ENCODE measurements at places on chromosomes 6 and 20.

- DNase-seq, result no peak
These were observed 37.2 kb downstream of the MGME1 start for GRCh38 chr20:18005990-18006364.

GRCh38 chr20:8234580-8234979, 102.5 kb downstream of the PLCB1 start:
- no peak for DNase-seq

- DNase-seq, result no peak
These were observed 2.7 kb downstream of the CALHM5 start for GRCh38 chr6:116514111-116514510.

DNA sequence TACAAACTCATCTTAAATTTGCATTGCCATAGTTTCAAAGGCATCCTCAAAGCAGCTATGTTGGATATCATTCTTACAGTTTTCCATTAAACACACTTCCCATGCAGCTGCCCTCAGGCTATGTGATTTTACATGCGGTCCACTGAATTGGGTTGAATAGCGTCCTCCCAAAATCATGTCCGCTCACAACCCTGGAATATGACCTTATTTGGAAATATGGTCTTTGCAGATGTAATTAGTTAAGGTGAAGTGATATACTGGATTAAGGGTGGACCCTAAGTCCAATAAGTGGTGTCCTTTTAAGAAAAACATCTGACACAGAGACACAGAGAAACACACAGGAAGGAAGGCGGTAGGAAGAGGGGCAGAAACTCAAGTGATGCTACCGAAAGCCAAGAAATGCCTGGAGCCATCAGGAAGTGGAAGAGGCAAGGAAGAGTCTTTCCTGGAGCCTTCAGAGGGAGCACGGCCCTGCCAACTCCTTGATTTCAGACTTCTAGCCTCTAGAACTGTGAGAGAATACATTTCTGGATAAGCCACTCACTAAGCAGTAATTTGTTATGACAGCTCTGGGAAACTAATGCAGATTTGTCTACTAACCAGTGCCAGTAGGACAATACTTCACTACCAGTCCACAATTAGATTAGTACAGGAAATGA, 42.7 kb upstream of the NHSL1 start:
- DNase-seq, result no peak

DNA sequence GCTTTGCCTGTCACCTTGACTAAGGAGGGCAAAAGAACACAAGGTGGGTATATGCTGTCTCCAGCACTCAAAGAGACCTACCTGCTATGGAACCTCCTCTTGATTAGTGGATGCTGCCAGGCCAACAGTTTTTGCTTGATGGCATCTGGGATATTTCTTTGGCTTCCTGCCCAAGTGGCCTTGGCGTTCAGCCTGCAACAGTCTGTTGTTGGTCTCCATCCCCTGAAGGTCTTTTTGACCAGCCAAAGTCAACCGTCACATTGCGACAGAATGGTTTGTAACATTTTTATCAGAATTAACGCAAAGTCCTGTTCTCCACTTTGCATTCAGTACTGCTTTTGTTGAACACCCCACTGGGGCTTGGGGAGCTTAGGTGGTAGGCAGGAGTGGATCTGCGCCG, 37.1 kb downstream of the SERPINB1 start:
- no peak for DNase-seq

DNA sequence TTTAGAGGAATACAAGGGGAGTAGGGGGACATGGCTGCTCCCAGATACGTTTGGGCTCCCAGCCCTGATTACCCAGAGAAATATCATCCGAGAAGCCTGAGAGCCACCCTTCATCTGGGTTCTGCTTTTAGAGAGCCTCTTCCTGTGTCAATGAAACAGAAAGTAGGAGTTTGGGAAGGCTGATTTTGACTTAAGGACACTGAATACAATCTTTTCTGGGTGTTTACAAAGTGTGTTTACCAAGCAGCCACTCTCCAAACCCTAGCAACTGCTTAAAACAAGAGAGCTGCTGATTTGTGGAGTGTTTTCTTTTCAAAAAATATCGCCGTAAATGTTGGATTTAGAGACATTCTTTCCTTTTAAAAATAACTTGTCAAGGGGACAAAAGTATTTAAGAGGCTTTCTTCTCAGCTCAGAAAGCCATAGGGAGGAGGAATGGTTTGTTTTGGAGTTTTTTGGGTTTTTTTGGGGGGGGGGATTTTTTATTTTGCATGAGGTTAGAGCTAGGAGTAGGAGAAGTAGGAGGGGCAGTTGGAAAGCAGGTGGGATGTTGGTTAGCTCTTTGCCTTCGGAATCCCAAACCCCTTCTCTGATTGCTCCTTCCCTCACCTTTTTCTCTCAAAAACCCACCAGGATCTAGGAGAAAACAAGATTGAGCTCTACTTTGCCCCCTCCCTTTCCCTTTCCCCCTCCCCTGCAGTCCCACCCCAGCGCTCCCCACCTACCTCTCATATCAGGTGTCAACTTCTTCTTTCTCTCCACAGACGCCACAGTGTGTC, 12.4 kb downstream of the MAFB start:
- no peak for DNase-seq

GRCh38 chr6:79586548-79586947, 44.6 kb upstream of the SH3BGRL2 start:
- DNase-seq, result peak; percentile 36

GRCh38 chr6:142414462-142415250, 112.8 kb downstream of the ADGRG6 start:
- DNase-seq, result no peak

GRCh38 chr6:165308926-165309731, at the start of gene C6orf118:
Gene C6orf118, minus strand, starts transcription at chr6:165309605. Its CDS starts 19 bp downstream, at chr6:165309586.
- peak; percentile 18 for DNase-seq

DNA sequence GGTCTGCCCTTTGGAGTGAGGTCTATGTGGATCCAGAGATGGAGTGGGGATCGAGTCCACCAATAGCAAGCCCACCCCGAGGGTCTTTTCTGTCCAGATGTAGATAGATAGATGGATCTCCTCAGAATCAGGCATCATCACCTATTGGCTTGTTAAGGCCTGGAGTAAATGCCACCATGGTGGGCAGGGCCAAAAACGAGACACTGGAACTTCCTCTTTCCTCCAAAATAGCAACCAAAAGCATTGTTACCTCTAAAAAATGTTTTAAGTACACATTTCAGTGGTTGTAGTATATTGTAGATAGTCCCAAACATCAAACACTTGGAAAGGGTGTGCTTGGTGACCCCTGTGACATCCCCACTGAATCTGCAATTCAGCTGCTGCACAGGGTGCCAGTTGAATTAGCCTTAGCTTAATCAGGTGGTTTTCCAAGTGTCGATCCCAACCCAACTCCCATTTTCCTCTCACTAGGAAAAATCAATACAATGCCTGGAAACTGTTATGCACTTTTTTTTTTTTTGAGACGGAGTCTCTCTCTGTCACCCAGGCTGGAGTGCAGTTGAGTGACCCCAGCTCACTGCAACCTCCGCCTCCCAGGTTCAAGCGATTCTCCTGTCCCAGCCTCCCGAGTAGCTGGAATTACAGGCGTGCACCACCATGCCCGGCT, 35.0 kb upstream of the NELFCD start:
- no peak for DNase-seq

DNA sequence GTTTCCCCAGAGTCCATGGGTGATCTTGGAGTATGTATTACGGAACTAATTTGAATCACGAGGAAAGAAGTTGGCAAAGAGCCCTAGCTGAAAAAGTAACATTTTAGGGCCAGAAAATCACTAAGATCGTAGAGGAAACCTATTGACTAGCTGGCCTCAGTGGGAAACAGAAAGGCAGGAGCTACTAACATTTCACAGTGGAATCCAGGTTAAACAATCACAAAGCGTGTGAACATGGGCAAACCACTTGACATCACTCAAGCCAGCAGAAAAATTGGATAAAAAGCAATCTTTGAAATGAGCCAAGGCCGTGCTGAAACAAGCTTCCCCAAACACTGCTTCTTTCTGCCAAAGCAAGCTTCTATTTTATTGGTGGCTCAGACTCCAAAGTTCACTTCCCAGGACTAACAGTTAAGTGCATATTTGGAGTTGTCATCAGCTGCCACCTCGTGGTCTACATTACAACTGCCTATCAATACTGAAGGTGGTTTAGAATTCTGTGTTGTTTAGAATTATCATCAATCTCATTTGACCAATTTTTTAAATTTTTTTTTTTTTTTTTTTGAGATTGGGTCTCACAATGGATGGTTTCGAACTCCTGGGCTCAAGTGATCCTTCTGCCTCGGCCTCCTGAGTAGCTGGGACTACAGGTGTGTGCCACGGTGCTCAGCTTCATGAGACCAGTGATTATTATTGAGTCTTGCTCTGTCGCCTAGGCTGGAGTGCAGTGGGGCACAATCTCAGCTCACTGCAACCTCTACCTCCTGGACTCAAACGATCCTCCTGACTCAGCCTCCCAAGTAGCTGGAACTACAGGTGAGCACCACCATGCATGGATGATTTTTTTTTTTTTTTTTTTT, 10.6 kb downstream of the RPS10 start:
- peak; percentile 45 for DNase-seq

- DNase-seq, result no peak
These were observed 22.0 kb downstream of the MAPK14 start for GRCh38 chr6:36049582-36049981.

GRCh38 chr6:93124006-93124632, 295.2 kb downstream of the EPHA7 start:
- DNase-seq, result no peak

GRCh38 chr6:93104195-93104817, 315.1 kb downstream of the EPHA7 start:
- no peak for DNase-seq

- DNase-seq, result no peak
These were observed 49.7 kb upstream of the ELOVL5 start for GRCh38 chr6:53398247-53399026.

GRCh38 chr6:137666202-137666774, 172.1 kb upstream of the OLIG3 start:
- DNase-seq, result no peak

GRCh38 chr6:166197361-166197760, 29.7 kb upstream of the TBXT start:
- no peak for DNase-seq

DNA sequence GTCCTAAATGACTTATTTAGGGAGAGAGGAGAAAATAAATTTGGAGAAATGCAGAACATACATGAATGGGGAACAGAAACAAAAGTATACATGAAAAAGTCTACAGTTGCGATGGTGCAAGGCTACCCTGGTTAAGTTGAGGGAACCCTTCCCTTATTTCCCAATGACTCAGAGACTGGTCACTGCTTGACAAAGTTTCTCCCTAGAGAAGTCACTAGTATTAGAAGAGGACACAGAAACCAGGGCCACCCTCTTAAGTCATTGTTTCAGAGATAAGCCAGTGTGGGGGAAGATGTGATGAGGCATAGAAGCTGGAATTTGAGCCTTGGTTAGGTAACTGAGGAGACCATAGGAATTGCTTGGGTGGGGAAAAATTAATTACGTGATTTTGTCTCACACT, 24.4 kb upstream of the EDN1 start:
- no peak for DNase-seq

DNA sequence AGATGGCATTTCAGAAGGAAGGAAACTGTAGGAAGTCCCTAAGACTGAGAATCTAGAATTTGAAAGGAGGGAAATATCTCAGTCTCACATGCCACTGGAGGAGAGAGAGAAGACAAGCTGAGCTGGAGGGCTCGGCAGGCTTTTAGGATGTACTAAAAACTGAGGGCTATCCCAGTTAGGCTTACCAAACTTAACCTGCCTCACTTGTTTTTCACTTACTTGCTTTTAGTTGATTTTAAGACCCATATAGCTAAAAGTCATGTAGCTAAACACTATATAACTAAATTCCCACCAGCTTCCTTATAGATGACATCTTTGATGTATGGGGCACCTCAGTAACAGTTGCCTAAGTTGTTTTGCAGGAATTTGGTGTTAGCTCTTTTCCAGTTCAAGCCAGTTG, 288.0 kb downstream of the DOK5 start:
- no peak for DNase-seq

- DNase-seq, result no peak
These were observed 106.0 kb downstream of the FRK start for GRCh38 chr6:115954740-115955139.

- DNase-seq, result no peak
These were observed 1.3 kb upstream of the LIME1 start for GRCh38 chr20:63734946-63735858.

GRCh38 chr6:6890400-6890858, 217.3 kb upstream of the RREB1 start:
- DNase-seq, result no peak

DNA sequence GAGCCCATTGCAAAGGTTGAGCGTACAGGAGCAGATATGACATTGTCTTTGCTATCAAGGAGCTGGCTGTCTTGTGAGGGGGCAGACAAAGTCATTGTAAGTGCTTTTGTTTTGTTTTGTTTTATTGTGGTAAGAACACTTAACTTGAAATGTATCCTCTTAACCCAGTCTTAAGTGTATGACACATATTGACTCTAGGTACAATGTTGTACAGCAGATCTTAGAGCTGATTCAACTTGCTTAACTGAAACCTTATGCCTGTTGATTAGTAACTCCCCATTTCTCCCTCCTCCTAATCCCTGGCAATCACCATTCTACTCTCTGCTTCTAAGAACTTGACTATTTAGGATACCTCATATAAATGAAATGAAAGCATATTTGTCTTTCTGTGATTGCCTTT, 429.0 kb downstream of the BMP2 start:
- DNase-seq, result peak; percentile 61

- DNase-seq, result no peak
These were observed 4.7 kb upstream of the NPBWR2 start for GRCh38 chr20:64111841-64112641.

DNA sequence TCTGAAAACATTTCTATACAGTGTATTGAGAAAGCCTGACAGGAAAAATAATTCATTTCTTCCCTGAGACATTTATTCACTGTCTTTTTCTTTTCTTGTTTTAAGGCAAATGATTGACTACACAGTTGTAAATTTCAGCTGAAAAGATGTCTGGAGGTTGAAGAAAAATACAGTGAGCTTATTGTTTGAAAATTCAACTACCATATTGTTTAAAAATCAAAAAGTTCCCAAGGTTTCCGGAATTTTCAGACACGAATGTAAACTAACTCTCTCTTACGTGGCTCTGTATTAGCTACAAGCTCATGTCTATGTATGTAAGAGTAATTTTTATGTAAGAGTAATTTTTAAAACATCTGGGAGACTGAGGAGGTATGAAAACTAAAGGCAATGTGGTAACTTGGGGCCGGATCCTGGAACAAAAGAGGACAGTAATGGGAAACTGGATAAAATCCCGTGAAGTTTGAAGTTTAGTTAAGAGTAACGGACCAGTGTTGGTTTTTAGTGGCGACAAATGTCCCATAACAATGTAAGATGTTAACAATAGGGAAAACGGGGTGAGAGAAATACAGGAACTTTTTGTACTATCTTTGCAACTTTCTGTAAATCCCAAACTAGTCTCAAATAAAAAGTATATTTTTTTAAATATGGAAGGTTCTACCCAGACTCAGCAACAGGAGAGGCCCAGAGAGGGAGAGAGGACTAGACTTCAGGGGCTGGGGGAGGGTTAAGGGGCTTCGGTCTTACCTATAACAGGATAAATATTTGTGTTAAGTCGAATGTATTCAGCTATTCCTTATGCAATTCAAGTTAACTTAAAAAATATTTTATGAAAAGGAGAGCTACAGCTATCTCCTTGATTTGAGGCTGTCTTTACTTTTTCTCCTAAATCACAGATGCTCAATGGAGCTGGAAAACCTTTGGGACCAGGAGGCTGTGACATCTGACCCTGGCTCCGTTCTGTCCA, 1.3 kb downstream of the PTGIS start:
- DNase-seq, result no peak

Measured in foreskin keratinocyte (primary cell).